ENCODE measurements at places on chromosomes 13 and 19.

DNA sequence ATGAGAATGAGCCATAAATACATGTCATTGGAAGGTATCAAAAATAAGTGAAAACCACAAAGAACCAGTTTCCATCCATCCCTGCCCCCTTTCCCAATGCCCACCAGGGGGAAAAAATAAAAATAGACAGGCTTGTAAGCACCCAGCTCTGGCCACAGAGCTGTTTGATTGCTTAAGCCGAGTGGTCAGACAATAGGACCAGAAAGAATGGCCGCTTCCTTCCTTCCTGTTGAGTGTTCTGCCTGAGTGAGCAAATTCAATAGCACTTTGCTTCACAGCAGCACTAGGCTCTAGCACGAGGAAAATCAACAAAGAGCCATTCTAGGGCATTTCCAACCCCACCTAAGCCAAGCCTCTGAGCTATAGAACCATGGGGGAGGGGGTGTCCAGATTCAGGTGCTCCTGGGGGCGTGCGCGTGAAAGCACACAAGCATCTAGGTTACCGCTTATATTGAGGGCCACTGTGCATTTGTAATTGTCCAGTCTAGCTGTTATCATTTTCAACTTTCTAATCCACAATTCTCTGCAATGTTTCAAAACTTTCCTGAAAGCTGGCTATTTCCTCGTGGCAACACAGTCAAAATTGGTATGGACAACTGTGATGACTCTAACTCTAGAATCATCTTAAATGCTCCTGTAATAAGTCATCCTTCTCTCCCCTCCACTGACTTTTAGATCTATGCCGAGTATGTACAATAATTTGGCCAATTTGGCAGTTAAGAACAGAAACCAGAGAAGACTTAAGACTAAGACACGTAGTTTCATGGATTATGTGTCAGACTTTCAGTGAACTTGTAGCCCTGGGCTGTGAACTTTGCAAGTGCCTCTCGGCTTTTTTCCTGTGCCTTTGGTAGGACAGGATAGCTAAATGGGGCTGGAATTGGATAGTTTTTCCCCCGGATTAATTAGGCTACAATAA, 64.3 kb downstream of the SPRY2 start:
- peak; percentile 13 for DNase-seq

DNA sequence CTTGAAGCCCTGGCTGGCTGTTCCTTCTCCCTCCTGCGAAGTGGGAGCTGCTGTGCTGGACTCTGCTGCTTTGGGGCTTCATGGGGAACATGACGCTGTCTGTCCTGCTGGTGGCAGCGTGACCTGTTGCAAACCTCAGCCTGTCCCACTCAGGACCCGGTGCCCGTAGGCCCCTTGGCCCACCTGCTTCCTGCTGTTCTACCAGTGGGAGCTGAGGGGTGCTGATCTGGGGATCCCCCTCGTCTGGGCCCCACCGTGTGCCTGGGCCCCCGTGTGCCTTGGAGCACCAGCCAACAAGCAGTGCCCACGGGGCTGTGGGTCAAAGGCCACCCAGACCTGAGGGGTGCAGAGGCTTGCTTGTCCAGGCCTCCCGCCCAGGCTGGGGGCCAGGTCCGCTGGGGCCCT, 5.3 kb downstream of the SPPL2B start:
- no peak for DNase-seq

DNA sequence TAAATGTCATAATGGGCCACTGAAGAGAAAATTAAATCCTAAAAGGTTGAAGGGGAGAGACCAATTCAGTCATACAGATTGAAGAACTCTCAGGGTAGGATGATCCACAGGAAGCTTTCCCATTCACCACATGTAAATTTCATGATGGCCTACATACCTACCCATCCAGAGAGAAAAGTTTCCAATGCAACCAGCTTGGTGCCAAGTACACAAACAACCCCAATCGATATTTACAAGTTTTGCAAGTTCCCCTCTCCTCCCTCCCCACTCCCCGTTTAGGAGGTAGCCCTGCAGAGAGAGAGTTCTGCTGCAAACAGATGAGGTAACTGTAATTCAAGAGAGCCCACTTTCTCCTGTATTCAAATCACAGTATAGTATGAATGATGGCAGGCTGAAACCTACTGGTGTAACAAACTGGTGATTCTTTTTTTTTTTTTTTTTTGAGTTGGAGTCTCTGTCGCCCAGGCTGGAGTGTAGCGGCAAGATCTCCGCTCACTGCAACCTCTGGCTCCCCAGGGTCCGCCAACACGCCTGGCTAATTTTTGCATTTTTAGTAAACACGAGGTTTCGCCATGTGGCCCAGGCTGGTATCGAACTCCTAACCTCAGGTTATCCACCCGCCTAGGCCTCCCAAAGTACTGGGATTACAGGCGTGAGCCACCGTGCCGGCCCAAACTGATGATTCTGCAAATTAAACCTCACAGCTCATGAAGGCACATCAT, 14.4 kb downstream of the FOXO1 start:
- DNase-seq = no peak

DNA sequence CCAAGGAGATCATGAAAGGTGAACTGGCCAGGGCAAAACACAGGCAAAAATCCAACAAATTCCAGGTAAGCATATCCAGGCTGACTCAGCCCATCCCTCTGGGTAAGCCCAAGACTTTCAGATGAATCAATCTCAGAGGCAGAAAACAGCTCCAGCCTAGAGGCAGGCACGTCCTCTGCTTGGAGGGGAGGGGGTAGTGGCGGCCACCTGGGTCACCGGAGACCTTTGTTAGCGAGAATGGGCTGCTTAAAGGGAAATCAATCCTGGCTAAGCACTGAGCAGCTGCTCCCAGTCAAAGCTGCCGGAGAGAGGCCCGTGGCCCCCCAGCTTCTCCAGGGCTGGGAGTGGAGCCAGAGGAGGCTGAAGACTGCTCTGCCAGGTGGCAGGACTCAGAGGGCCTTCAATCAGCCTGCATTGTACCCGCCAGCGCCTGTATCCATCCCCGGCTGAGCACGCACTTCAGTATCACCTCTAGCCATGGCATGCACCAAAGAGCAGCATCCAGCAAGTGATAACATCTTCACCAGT, 48.2 kb downstream of the PIN1 start:
- peak; percentile 25 for DNase-seq

DNA sequence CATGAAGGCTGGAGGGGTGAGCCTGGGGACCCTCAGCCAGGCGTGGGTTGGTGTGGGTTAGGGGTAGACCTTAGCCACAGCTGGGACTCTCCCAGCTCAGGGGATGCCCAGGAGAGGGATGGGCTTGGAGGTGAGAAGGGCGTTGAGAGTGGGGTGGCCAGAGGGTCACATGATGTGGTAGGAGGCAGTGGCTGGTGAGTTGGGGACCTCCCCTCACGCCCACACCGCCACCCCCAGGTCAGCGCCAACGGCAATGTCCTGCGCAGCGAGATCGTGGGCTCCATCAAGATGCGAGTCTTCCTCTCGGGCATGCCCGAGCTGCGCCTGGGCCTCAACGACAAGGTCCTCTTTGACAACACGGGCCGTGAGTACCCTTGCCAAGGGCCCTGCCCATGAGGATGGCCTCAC, 28.5 kb downstream of the AP1M1 start:
- DNase-seq = no peak

- DNase-seq = no peak
Observed at GRCh38 chr13:33208290-33209220, 77.0 kb downstream of the STARD13 start.

- no peak for DNase-seq
Observed at GRCh38 chr13:34884366-34884765, 57.7 kb upstream of the NBEA start.

DNA sequence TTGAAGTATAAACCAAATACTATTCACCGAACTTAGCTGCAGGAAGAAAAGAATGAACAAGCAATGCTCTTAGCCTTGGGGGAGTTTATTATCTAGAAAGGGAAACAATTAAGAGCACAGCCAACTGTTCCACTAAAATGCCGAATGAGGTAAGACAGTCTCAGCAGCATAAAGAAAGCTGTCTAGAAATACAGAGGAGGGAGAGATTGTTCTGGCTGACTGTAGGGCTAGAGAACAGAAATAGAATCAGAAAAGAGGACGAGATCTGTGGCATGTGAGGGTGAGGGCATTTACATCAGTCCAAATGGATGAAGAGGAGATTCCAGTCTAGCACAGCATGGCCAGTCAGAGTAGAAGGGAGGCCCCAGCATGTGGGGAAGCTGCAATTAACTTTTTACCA, 56.8 kb upstream of the TNFRSF19 start:
- no peak for DNase-seq

DNA sequence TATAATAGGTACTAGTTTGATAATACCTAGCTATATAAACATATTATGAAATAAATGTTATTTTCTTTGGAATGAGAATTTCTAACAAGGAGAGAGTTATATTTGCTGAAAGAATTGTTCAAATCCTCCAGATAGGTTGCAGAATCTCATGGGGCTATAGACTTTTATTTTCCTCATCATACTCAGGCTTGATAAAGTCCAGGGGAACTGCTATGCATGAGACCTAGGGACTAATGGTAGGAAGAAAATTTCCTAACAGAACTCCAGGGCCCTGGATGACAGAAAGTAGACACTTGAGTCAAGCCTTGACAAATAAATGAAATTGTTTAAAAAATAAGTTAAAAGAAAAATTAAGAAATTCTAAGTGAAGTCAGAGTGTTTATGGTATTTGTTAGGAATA, 138.5 kb upstream of the DACH1 start:
- DNase-seq = no peak

- DNase-seq = no peak
Observed at GRCh38 chr19:47027586-47028088, 8.0 kb downstream of the NPAS1 start.
